ENCODE measurements at places on chromosomes 13 and 19.
A peak's percentile ranks its signal among the peaks of the same experiment; 100 is the strongest.

DNA sequence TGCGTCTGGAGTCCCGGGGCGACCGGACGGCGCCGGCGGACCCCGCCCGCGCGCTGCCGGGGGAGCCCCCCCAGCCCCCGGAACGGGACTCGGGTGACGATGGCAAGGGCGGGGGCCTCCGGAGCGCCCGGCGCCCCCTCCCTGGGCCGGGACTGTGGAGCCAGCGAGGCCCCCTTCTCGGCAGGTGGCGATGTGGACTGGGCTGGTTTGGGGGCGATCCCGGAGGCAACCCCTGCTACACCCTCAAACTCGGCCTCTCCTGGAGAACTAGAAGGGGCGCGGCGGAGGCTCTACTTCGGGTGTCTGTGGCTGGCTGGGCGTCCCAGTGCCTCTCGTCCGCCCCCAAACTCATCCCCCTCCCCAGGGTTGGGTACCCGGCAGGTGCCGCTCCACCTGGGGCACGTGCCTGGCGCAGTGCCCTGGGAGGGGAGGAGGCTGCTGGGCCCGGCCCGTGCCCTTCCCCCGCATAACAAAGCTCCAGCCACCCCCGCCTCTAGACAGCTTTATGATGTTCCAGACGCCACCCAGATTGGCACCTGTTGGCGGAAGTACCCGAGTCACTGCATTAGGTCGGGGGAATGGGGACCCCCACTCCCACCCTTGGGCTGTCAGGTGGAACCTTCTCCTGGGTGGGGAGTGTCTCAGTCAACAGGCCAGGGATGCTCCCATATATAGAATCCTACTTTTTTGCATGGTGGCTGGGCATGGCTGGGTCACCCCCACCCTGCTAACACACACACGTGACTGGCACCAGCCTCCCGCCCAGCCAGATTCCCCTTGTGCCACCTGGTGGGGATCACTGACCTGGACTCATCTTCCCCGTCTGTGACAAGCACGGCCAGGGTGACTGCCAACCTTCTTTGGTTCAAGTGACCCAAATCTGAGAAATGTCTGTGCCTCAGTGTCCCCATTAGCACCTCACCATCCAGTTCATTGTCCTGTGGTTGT, 722 bp downstream of the PKN1 start:
- peak; percentile 29 for DNase-seq

- DNase-seq: no peak
Measured at GRCh38 chr13:63864171-63864902, 2448.7 kb upstream of the PCDH20 start.

GRCh38 chr19:33701565-33701964, 79.8 kb downstream of the CHST8 start:
- no peak for DNase-seq

GRCh38 chr13:79401259-79402070, 4.6 kb downstream of the RBM26 start:
- no peak for DNase-seq

- DNase-seq: no peak
Measured at GRCh38 chr19:4539693-4540581, at the start of gene LRG1. Gene LRG1 (minus strand): TSS chr19:4540036. CDS start chr19:4540013, 23 bp downstream.

GRCh38 chr19:9580728-9581127, 3.6 kb downstream of the ZNF121 start:
- DNase-seq: no peak

DNA sequence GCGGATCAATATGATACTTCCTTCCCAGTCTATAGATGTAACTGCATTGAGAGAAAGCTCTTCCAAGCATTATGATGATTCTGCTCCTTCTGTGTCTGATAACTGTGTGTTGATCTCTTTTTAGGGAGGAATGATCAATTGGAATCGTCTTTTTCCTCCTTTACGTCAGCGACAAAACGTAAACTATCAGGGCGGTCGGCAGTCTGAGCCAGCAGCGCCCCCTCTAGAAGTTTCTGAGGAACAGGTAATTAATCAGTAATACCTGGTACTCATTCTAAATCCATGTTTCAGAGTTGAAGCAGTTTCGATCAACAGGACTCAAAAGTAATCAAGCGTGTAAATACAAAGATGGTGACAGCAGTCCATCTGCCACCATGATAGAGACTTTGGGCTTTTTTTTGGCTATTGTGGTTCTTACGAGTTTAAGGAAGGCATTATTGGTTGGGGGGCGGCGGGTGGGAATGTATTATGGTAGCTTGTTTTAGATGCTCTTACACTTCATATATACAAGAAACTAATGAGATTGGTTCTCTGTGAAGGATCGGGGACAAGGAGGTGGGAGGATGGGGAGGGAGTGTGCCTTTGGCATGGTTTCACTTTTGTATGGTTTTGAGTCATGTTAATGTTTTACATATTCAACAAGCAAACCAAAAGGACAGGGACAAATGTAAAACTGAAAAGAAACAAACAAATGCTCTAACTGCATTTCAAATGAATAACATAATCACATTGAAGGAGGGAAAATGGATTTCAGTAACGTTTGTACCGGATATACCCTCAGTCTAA, 60.7 kb upstream of the GPR183 start:
- no peak for DNase-seq

DNA sequence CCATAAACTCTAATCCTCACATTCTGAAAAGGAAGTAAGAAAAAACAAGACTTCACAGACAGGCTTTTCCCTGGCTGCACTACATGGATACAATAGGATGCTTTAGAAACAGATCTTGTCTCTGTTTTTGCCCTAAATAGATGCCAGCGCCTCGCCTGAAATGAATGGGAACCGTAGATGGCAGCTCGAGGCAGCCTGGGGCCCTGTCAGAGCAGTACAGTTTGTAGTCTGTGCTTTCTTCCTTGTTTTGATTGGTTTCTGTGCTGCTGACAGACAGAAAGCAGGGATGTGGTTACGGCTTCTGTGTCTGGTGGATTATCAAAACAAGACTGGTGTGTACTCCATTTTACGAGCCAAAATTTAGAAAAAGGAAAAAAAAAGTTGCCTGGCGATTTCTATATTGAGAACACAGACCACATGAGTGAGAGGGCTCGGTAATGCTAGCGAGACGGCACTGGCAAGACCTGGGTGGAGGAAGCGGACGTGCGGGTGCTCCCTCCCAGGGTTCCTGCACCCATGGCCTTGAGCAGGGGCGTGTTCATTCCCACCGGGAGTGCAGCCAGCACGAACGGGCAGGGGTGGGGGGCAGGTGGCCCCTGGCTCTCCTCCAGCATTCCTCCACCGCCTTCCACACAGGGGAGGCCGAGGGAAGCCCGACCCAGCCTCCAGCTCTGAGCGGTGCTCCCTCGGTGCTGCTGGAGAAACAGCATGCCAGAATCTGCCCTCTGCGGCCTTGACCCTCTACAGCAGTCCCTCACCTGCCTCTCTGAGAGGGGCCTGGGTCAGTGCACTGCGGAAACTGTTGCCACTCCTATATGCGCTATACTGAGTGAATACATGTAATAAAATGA, 37.6 kb upstream of the C1QTNF9 start:
- peak; percentile 79 for DNase-seq

GRCh38 chr13:45055902-45056648, 64.2 kb upstream of the GTF2F2 start:
- peak; percentile 62 for DNase-seq

DNA sequence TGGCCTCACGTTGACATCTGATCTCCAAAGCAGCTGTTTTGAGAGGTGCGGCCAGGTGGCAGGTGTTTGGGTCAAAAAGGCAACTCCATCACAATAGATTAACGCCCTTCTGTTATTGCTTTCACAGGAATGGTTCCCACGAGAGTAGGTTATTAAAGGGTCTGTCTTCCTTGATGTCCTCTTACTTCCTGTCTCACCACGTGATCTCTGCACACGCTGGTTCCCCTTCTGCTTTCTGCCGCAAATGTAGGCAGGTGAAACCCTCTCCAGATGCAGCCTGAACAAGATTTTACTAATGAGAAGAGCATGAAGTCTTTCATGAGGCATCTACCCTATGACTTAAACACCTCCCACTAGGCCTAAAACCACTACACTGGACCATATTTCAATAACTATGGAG, 22.8 kb upstream of the ZNF564 start:
- DNase-seq: no peak

DNA sequence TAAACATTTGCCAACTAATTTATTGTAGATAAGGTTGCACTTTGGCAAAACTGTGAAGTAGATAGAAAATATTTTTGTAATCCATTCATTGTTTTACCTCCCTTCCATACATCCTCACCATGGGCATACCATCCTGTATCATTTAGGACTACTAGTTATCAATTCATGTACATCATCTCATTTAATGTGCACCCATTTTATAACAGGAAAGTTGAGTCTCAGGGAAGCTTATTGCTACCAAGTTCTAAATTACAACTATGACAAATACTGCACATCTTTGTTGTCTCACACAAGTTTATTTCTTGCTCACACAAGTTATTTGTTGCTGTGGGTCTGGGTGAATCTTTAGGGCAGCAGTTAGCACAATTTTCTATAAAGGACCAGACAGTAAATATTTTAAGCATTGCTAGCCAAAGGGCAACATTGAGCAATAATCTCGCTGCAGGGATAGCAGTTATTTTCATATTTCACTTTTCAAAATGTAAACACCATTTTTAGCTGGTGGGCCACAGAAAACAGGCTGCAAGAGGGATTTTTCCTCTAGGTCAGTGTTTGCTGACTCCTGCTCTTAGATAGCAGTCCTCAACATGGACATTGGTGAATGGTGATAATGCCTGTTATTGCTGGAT, 276.5 kb downstream of the GPC6 start:
- DNase-seq: no peak

GRCh38 chr13:105341256-105341655, 1194.2 kb downstream of the EFNB2 start:
- DNase-seq: no peak

- no peak for DNase-seq
Measured at GRCh38 chr19:31906111-31906871, 439.1 kb upstream of the ZNF507 start.

- DNase-seq: peak; percentile 26
Measured at GRCh38 chr13:101341464-101341863, 74.8 kb downstream of the NALCN start.

GRCh38 chr13:79943346-79944023, 397.4 kb downstream of the SPRY2 start:
- DNase-seq: no peak

DNA sequence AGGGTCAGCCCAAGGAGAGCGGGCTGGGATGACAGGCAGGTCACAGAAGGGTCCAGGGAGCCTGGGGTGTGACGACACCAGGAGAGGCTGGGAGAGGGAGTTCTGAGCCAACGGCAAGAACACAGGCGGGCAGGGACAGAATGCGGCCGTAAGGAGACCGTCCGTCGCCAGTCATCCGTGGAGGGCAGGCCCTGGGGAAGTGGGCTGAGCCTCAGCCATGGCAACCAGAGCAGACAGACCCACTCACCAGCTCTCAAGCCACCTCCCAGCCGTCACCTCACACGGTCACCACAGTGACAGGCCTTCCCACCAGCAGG, 3.7 kb upstream of the TMEM86B start:
- DNase-seq: no peak

- no peak for DNase-seq
Measured at GRCh38 chr19:2488405-2488941, 12.5 kb downstream of the GADD45B start.

DNA sequence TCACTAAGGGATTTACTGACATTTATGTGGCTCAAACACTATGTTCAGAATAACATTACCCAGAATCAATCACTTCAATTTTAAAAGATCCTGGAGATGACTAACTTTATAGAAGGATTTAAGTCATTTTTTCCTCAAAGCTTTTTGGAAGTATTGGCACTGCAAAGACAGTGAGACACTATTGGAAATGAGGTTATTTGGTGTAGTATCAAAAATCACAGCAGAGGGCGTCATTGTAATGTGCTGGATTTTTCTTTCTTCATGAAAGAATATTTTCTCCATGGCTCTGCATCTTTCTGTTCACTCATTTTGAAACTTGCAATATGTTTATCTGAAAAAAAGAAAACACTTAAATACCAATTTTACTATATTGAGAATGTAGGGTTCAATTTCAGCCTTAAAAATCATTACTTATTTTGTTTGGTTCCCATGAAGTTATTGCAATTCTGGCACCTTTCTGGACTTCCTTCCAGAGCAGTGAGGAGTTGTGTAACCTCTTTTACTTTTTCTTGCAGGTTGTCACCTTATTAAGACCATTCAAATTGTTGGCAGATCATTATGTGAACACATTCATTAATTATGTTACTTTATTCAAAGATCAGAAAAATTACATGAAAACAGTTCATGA, 3.7 kb upstream of the CSNK1A1L start:
- peak; percentile 47 for DNase-seq

DNA sequence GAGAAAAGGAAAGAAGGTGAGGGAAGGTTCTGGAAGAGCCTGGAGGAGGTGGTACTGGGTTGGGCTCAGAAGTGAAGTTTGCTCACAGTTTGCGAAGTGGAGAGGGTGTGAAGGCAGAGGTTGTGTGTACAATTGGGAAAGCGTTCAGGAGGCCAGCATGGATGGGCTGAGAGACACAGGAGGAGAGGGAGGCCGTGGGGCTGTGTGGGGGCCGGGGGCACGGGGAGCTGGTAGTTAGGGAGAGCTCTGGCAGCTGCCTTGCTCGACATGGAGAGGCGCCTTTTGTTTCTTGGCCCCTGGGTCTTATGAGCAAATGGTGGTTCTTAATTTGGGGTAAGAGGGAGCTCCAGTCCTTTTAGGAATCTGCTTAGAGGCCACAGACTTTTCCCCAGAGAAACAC, 16.7 kb downstream of the BICRA start:
- DNase-seq: no peak

GRCh38 chr19:12944104-12944674, 1.5 kb upstream of the RAD23A start:
- no peak for DNase-seq

- no peak for DNase-seq
Measured at GRCh38 chr19:35279374-35279773, 3.0 kb upstream of the HAMP start.

GRCh38 chr13:90690458-90691080, 656.9 kb upstream of the MIR17HG start:
- DNase-seq: peak; percentile 70
